ENCODE measurements at places on chromosomes 1 and 21. TPM values are rescaled to one million over a fixed set of nuclear protein-coding genes. Genes with fewer than 3 reads are reported as not detected.

DNA sequence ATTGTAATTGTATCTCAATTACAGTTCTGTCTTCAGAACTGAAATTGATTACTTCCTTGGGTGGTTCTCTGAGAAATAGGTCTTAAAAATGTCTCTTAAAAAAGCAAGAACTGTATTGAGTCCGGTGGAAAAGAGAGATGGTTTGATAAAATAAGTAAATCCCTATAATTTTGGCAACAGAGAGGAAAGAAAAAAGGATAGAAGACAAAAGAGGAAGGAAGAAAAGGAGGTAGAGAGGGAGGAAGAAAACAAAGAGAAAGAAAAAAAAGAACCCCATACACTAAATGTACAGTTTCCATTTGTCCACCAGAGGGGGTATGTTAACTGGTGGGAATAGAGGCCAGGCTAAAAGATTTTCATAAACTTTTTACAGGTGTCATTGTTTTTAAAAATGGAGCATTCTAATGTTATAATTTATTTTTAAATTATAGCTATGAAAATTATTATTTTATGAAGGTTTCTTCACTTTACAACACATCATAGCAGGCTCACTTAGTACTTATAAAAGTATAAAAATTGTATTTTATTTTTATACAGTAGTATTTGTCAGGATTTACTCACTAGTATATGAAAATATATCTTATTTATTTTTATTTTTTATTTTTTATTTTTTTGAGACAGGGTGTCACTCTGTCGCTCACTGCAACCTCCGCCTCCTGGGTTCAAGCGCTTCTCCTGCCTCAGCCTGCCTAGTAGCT is 2.1 kb upstream of the UBE2T start:
- DNase-seq, result no peak

DNA sequence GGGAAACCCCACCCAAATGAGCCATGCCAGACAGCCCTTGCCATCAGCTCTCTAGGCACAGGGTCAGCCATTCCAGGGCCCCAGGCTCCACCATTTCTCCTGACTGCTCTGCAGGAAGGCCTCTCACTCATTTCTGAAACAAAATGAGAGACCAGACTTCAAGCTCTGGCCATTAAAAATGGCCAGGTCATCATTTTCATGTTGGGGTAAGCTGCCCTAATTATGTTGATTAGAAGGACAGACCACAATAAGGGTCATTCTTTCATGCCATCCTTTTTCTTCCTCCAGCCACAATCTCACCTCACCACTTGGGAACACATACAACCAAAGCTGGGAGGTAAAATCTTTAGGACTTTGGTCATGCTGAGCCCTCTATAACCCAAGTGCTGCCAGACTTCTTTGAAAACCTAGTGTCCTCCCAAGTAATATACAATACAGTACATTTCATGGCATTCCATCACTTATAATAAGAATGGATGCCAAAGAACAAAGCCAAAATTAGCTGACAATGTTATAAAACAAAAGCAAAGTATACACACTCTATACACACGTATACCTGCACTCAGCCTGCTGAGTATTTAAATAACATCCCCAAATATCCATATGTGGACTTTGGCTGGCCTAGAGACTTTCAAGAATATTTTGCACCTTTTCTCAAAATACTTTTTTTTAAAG is 22.4 kb upstream of the RBBP5 start:
- no peak for DNase-seq

- DNase-seq, result no peak
Measured at GRCh38 chr21:30345014-30345413, 3.4 kb downstream of the KRTAP23-1 start.

DNA sequence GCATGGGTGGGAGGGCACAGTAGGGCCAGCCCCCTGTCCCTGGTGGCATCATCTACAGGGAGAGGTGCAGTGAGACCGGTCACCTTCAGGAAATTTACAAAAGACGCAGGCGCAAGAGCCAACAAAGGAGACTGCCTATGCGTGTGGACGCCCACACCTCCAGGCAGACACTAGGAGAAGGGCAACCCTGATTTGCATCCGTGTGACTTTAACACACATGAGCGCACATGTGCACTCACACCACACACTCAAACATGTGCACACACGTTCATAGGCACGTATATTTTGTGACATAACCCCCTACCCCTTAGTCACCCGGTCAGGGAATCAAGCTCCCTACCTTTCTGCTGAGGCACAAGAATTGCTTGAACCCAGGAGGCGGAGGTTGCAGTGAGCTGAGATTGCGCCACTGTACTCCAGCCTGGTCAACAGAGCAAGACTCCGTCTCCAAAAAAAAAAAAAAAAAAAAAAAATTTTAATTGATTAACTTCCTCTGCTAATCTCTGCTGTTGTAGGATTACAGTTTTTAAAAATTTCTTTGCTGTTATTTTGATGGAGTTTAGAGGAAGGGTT is 84.7 kb upstream of the SLC25A33 start:
- no peak for DNase-seq

GRCh38 chr1:150543500-150544143 is 5.6 kb upstream of the ADAMTSL4 start:
- DNase-seq, result no peak

DNA sequence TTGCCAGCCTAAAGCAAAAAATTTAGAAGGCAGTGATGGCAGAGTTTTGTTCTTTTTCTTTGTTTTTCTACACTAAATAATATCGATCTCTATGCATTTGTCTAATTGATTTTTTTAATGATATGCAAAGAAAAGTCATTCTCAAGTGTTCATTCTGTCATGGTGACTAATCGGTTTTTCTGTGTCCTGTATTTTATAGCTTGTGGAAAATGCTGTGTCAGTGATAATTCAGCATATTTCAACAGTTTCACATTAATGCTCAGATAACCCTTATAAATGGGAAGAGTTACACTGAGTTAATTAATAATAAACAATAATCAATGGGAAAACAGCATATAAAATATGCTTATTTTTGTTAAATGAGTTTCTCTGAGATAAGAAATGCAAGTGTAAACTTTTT is 824.9 kb downstream of the AMY1C start:
- DNase-seq, result no peak

- no peak for DNase-seq
Measured at GRCh38 chr1:173530795-173531693, 53.9 kb downstream of the PRDX6 start.

DNA sequence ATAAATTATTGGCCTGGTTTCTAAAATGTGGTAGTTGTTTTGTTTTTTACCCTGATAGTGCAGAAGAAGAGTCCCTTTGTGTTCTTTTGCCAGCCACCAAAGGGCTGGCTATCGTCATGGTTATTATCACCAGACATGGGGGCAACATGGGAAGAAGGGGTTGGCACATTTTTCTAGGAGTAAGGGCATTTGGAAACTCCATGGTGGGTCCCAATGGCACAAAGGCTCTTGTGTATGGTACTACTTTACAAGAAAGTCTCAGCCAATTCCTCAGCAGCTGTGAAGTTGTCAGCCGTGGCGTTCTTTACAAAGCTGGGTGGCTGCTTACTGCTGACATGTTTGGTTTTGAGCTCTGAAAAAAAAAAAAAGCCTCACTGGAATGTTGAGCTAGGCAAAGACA is 330.4 kb upstream of the ESRRG start:
- no peak for DNase-seq

DNA sequence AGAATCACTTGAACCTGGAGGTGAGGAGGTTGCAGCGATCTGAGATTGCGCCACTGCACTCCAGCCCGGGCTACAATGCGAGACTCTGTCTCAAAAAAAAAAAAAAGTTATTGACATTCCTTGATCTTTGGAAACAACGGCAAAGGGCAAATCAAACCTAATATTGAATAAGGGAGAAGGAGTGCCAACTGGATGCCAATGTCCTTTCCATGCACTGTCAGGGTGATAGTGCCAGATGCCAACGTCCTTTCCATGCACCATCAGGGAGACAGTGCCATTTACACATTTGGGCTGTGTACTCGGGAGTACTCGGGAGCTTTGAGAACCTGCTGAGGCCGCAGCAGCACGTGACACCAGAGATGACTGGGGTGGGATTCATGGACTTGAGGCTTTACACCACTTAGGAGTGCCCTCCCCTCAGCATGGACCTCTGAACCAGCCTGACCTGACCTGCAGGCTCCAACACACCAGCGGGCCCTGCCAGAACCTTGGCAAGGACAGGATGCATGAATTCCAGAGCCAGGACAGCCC is 34.5 kb upstream of the SOD1 start:
- DNase-seq, result no peak

DNA sequence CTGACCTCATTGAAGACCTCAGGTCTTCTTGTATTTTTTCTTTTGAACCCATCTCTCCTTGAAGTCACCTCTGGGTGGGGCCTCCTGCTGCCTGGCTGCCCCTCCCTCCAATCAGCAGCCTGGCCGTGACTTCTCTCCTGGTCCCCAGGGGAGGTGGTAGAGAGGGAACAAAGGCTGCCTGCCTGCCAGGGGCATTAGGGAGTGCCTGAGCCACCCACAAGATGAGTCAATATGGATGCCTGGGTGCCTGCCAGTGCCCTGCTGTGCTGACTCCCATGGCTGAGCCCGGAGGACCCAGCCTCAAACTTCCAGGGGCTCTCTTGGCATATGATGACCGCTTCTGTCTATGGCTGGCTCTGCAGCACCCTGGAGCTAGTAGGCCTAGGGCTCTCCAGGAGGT is 5.3 kb upstream of the CDCP2 start:
- DNase-seq, result no peak

DNA sequence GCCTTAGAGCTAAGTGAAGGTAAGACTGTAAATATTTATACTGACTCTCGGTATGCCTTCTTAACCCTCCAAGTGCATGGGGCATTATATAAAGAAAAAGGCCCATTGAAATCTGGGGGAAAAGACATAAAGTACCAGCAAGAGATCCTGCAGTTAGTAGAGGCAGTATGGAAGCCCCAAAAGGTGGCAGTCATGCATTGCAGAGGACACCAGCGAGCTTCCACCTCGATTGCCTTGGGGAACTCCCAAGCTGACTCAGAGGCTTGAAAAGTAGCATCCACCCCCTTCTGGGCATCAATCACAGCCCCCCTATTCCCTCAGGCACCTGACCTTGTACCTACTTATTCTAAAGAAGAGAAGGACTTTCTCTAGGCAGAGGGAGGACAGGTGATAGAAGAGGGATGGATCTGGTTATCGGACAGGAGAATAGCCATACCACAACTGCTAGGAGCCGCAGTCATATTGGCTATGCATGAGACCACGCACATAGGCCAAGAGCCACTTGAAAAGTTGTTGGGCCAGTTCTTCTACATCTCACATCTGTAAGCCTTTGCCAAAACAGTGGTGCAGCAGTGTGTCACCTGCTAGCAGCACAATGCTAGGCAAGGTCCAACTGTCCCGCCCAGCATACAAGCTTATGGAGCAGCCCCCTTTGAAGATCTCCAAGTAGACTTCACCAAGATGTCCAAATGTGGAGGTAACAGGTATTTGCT is 19.4 kb downstream of the PLA2G2F start:
- DNase-seq, result no peak

- DNase-seq, result no peak
Measured at GRCh38 chr1:240539769-240540414, 72.1 kb downstream of the GREM2 start.

FCRL6 gene
- 0.37 TPM for polyA plus RNA-seq

OLFML3 gene
- polyA plus RNA-seq, result 269 TPM

FAM163A gene
- 0.08 TPM for polyA plus RNA-seq

KRTAP11-1 gene
- not detected for polyA plus RNA-seq

S100A16 gene
- 135 TPM for polyA plus RNA-seq

OR14K1 gene
- polyA plus RNA-seq, result not detected

EPHB2 gene
- 20.0 TPM for polyA plus RNA-seq

KRTAP10-4 gene
- not detected for polyA plus RNA-seq

KCND3 gene
- 0.63 TPM for polyA plus RNA-seq

PEX14 gene
- 17.4 TPM for polyA plus RNA-seq
